AG09319 (cell line): ENCODE measurements at places on chromosomes 3 and 15.

- DNase-seq: no peak
Measured at GRCh38 chr3:36688815-36689214, 75.5 kb downstream of the DCLK3 start.

GRCh38 chr3:22360164-22360563, 609.2 kb upstream of the ZNF385D start:
- no peak for DNase-seq

DNA sequence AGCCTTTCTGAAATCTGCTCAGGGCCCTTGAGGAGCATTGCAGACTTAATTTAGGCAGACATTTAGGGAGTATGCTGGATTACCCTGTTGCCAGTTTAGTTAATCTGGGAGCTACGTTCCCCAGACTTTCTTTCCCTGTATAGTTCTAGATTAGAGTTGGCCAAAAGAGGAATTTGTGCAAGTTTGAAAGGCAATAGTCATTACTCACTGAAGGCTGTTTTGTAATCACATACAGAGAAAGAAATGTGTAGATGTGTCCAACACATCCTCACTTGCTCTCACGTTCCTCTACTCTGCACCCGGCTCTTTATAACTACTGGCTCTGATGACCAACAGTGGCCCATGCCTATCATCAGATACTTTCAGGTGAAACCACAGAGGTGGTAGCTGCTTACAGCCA, 24.2 kb downstream of the MASP1 start:
- no peak for DNase-seq

GRCh38 chr15:29348336-29348914, 78.8 kb upstream of the NSMCE3 start:
- DNase-seq: no peak

DNA sequence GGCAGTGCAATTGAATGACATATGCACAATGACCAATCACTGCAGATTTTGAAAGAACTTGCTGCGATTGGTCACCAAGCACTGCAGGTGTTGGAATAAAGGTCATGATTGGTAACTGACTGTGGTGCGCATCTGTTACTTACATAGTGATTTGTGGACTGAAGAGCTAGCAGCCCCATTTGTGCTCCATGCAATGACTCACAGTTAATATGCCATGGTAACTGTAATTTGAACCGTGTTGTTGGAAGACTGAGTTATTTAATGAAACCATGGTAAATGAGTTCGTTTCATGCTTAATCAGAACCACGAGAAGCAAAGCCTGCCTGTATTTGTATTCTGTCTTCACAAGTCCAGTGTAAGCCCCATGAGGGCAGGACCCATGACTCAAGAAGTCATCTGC, 220.5 kb downstream of the TJP1 start:
- DNase-seq: no peak

DNA sequence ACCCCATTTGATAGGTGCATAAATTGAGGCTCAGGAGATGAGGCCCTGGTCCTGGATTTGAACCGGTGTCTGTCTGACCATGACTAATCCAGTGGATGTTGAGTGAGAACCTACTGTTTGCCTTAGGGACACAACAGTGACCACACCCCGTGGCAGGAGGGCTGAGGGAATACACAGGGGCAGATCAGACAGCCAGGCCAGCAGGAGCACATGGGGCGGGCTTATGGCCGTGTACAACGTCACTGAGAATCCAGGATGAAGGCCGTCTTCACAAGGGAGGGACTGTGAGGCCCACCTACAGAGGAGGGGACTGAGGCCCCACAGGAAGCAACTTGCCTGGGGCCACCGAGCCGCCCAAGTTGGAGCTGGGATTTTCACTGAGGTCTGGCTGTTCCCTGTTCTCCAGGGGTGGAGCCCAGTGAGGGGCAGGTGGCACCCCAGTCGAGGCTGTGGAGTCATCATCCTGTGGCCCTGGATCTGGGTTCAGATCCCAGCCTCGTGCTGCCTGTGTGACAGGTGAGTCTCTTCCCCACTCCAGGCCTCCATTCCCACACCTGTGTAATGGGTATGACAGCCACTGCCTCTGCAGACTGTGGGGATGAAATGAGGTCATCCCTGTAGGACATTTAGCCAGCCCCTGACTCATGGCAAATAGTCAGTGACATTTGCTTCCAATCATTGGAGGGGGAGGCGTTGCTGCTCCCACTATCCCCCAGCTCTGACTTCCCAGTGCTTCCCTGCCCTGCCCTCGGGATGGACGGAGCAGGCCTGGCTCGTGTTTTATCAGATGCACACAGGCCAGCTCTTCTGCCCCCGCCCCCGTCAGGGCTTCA, 6.3 kb upstream of the PLXND1 start:
- DNase-seq: no peak

- no peak for DNase-seq
Measured at GRCh38 chr3:116566478-116566960, 121.2 kb upstream of the LSAMP start.

DNA sequence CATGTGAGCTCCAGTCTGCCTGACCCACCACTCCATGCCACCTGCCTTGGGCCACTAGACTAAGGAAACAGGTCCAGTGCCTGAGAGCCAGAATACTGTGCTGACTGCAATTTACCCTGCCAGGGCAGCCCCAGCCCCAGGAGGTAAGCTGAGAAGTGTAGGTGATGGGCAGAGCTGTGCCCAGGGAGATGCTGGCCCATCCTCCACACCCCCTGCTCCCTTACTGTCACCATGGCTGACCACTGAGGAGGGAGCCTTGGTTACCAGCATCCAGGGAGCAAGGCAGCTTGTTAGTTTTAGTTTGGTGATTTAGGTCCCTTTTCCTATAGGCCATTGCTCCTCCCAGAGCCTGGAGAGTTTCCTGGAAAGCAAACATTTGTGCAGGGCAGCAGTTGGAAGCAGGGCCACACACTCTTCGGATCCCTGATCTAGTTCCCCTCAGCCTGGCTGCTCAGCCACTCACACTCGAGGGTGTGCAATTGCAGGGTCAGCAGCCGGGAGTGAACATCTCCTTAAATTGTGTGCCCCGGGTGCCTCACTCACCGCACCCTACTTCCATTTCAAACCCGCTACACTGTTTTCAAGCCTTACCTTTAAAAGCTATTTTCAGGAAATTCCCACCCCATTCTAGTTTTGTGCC, 2.0 kb downstream of the GALNT15 start:
- no peak for DNase-seq

DNA sequence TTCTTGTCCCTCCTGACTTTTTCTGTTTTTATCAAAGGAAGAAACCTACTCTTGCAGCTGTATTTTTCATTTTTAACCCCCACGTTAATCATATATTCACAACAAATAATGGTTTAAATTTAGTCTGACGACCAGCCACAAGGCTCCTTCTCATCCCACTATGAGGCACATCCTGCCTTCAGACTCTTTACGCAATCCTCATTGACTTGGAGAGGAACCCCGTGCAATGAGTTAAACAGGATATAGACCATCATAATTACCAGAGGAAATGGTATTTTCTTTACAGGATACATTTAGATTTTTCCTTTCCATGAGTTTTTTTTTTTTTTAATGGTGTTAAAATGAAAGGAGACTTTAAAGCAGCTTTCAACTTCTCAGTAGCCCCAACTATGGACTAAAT, 68.5 kb downstream of the WWTR1 start:
- DNase-seq: no peak

DNA sequence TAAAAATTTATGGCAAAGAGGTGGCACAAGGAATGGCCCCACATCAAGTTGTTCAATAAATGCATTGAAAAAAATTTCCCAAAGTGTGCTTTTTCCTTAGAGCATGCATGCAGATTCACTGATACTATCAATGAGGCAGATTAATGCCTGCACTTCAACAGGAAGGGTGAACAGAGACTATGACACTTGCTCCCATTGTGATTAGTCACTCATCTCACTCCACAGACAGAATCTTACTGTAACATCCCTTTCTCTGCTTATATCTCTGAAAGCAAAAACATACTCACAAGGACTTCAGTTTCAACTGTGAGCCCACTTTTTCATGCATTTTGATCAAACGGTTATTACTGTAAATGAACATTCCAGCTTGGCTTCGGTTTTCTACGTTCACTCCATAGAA, 60.9 kb downstream of the MORC1 start:
- DNase-seq: no peak

GRCh38 chr15:37877851-37878741, 56.3 kb upstream of the TMCO5A start:
- DNase-seq: peak; percentile 25

- DNase-seq: peak; percentile 73
Measured at GRCh38 chr3:188348435-188349244, 194.7 kb downstream of the LPP start.
